CD8-positive, alpha-beta T cell (primary cell): ENCODE measurements at places on chromosomes 7 and 10. TPM values are rescaled to one million over a fixed set of nuclear protein-coding genes. Genes with fewer than 3 reads are reported as not detected.

GRCh38 chr7:64999165-65000004, 7.1 kb downstream of the ERV3-1 start:
- peak; percentile 29 for DNase-seq

GRCh38 chr7:116548506-116548905, 23.7 kb downstream of the CAV1 start:
- DNase-seq: no peak

DNA sequence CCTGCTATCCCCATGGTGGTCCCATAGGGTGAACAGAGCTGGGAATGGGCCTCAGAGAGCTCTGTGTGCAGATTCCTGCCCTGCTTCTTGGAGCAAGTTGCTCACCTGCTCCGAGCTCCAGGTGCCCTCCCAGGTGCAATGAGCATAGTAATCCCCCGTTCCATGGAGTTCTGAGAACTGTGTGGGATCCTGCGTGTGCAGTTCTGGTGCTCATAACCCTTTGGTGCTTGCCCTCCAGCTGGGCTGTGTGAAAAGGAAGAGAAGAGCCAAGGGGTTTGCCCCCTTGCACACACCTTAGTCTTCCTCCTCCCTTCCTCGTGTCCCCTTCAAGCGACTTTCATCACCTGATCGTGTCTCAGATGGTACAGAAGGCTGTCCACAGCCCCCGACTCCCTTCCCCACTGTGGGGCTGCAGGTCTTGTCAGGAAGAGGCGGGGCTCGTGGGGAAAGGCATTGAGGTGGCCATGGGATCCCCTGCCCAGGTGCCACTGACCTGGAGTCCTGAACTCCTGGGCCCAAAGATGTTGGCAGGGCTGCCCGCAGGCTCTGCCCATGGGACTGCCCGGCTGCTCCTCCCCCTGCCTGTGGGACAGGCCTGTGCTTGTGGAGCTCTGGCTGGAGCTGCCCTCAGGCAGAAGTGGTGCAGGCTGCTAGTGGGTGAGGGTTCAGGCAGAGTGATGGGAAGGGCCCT, 21.9 kb upstream of the ZNF488 start:
- DNase-seq: no peak

- DNase-seq: no peak
Measured at GRCh38 chr7:29563590-29564495, at the start of gene PRR15. PRR15 (plus strand) TSS chr7:29563835; CDS start chr7:29566330, 2,495 bp downstream.

Gene CALCR
- not detected for total RNA-seq

- no peak for DNase-seq
Measured at GRCh38 chr10:16893664-16894063, 76.4 kb upstream of the RSU1 start.
